ENCODE measurements at places on chromosomes 5 and 9.
A peak's percentile ranks its signal among the peaks of the same experiment; 100 is the strongest.

DNA sequence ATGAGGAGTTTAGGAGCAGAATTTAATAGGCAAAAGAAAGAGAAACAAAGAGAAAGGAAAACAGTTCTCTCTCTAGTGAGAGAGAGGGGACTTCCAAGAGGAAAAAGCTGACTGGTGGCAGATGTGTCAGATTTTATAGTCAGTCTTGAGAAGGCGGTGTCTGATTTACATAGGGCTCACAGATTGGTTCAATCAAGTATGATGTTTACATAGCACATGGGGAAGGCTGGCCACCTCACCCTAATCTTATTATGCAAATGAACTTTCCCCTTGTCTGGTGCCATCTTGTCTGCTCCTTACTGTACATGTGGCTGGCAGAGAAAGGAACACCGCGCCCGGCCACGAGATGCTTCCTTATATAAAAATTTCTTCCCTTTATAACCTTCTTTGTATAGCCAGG, 24.7 kb downstream of the UNC13B start:
- DNase-seq: peak; percentile 55

DNA sequence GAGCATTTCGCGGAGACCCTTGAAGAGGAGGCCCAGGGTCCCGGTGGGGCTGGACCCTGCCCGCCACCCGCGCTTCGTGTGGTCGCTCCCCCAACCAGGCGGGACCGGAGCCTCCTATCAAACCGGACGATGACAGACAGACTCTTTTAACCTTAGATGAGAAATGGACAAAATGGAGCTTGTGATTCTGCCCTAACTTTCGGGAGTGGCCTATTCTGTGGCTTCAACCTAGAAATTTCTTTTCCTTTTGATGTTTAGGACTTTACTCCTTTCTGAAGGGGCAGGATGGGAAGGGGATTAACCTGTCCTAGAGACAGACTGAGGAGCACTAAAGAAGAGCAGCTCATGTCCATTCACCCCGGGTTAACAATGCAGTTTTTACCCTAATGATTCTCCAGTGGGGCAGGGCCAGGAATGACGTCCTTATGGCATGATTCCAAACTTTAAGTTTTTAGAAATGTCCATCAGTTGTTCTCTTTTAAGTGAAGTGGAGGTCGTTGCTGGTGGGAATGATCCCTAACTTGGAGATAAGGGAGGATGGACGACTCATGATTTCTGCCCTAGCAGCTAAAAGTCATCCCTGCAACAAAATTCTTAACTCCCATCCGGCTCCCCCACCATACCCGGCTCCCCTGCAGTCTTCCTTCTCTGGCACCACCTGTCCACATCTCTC, 1.0 kb downstream of the NIPSNAP3A start:
- DNase-seq: peak; percentile 55

DNA sequence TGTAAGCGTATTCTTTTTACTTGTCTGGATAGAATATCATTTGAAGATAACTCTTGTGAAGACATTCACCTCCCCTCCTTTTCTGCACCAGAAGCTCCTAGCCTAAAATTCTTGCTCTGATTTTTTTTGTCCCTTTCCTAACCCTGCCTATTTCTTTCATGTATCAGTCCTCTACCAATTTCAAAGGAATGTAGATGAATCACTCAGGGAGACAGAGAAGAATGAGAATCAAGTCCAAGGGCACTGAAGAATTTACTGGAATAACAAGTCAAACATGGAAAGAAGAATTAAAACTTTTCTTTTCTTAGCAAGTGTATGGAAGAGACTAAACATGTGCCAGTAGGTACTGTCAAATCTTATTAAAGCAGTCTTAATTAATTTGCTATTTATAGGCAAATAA, 618.7 kb downstream of the DNAH5 start:
- DNase-seq: peak; percentile 3

- no peak for DNase-seq
Measured at GRCh38 chr5:96822686-96823459, 15.1 kb upstream of the ERAP1 start.

DNA sequence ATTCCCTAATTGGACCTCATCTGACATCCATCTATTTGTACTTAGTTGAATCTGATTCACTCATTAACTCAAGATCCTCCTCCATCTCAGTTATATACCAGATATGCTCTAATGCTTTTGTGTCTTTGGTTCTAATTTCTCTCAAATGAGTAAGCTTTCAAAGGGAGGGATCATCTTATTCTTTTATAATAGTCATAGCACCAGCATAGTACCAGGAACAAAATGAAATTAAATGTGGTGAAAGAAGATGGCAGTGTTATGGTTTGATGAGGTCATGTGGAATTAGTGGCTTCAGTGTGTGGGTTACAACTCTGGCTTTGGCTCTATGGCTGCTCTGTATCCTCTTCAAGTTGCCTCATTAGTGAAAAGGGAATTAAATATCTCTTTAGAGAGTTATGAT, 32.5 kb upstream of the ZNF366 start:
- no peak for DNase-seq

- no peak for DNase-seq
Measured at GRCh38 chr5:116395631-116396203, 178.9 kb downstream of the SEMA6A start.

- DNase-seq: no peak
Measured at GRCh38 chr5:3612591-3613042, 17.0 kb downstream of the IRX1 start.

DNA sequence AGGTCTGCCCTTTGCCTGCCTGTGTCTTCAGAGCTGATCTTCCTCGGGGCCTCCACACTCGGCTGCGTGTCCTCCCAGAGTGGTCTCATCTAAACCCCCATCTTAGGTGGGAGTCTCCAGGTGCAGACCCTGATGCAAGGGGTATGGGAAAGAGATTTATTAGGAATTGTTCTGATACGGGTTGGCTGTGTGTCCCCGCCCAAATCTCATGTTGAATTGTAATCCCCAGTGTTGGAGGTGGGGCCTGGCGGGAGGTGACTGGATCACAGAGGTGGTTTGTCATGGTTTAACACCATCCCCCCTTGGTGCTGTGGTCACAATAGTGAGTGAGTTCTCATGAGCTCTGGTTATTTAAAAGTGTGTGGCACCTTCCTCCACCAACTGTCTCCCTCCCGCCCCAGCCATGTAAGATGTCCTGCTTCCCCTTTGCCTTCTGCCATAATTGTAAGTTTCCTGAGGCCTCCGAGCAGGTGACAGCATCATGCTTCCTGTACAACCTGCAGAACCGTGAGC, 208.4 kb downstream of the AOPEP start:
- DNase-seq: no peak

DNA sequence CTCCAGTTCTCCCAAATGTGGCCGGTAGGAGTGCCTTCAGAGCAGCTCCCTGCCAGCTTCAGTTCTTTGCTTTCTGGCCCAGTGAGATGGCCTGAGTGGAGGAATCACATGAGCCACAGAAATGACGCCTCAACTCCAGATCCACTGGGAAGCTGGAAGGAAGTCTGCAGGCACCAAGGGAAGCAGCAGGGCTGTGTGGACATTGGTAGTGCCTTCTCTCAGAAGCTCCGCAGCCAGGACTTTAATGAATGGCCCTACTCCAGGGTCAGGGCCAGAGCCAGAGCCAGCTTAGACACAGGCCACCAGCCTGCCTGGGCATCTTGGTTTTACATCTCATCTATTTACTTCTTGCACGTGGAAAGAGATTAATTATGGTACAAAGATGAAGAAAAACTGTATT, 12.0 kb upstream of the PSMB7 start:
- DNase-seq: no peak

- DNase-seq: no peak
Measured at GRCh38 chr5:165260426-165260825, 1755.0 kb downstream of the MAT2B start.

- DNase-seq: no peak
Measured at GRCh38 chr9:108973895-108974294, 39.4 kb downstream of the CTNNAL1 start.

GRCh38 chr5:138936225-138936967, 61.3 kb upstream of the LRRTM2 start:
- DNase-seq: no peak

- no peak for DNase-seq
Measured at GRCh38 chr9:33782395-33783152, 12.8 kb upstream of the PRSS3 start.

DNA sequence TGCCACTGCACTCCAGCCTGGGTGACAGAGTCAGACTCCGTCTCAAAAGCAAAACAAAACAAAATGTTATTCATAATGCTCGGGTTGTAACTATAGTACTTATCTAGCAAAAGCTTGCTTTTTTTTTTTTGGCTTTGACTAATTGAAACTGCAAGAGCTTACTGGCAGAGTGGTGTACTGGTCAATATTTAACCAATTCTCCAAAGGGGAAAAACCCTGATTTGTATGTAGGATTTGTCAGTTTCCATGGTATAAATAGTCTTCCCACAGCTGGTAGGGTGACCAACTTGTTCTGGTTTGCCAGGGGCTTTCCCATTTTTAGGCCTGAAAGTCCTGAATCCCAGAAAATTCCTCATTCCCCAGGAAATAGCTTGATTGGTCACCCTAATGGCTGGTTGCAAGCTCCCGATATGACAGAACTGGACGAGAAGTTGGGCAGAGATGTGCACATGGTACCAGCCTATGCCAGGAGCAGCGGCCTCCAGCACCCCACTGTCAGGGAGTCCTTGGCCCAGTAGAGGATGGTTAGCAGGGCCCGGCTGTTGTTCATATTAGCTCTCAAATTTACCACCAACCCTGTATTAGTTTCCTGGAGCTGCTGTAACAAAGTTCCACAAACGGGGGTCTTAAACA, 58.0 kb downstream of the FXN start:
- no peak for DNase-seq

- DNase-seq: no peak
Measured at GRCh38 chr9:17280350-17281012, 145.6 kb downstream of the CNTLN start.

DNA sequence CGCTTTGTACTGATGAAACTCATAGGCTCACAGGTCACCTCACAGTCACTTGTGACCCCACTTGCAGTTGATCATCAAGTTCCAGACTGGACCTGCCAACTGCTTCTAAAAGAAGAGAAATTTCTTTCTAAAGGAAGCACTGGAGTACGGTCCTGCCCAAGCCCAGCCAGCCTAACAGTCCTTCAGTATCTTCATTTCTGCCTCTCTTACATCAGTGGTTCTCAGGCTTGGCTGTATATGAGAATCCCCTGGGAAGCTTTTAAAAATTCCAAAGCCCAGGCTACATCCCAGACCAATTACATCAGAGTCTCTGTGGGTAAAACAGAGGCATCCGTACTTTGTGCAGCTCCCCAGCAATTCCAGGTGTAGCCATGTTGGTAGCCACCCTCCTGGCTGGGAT, 282.1 kb downstream of the NFIB start:
- no peak for DNase-seq

GRCh38 chr5:68540798-68541590, 325.4 kb downstream of the PIK3R1 start:
- no peak for DNase-seq

- DNase-seq: no peak
Measured at GRCh38 chr9:77848404-77848803, 183.2 kb downstream of the GNAQ start.

GRCh38 chr5:157523976-157524375, 51.6 kb downstream of the ADAM19 start:
- DNase-seq: no peak

DNA sequence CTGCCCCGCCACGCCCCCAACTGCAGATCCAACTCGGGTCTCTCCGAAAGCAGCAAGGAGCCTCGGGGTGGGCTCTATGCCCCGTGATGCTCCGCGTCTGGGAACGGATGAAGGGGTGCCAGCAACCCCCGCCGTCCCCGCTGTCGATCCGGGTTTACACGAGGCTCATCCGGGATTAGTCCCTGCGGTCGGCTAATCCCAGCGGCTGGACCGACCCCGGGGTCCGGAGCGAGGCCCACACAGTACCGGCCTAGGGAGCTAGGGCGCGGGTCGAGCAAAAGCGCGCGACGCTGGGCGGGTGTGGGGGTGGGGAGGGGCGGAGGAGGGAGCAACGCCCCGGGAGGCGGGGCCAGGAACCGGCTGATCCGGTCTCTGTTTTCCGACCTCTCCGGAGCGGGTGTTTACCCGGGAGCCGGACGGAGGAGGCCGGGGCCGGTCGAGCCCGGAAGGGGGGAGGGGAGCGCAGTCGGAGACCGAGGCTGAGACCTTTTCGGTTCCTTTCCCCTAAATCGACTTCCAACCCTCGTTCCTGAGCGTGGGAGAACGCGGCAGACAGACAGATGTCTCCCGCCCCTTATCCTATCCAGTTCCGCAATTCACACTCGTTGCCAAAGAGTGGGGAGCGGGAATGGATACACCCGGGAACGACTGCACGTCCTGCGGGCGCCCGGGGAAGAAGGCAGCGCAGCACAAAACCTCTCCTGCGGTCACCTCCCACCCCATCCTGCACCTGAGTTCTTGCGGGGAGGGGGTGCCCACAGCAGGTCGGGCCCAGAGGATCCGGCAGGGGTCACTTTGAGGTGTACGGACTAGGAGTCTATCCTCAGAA, 28.6 kb downstream of the PCDH1 start:
- DNase-seq: peak; percentile 81

DNA sequence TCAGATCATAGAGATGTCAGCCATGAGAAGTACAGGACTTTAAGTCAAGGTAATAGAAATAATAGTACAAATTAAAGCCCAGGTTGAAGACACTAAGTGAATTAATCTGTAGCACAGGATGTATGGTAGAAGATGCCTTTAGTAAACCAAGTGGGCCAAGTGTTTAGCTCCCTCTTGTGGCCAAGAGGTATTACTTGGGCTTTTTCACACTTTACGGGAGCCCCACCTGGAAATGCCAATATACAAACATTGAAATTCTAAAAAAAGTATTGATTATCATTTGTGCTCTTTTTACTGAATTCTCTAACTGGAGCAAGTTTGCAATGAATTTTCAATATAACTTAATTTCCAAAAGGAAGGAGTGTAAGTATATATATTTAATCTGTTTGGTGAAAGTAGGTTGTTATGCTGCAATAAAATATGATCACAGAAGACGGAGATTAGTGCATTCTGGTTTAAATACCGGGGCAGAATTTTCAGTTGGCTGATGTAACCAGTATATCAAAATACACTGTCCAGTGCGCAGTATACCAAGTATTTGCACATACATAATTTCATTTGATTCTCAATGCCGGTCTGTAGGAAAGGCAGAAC, 84.7 kb downstream of the PARP8 start:
- DNase-seq: peak; percentile 79

- DNase-seq: no peak
Measured at GRCh38 chr5:105882956-105883481, 1787.7 kb downstream of the EFNA5 start.

GRCh38 chr9:19409401-19410194, 789 bp downstream of the ACER2 start:
- peak; percentile 28 for DNase-seq

DNA sequence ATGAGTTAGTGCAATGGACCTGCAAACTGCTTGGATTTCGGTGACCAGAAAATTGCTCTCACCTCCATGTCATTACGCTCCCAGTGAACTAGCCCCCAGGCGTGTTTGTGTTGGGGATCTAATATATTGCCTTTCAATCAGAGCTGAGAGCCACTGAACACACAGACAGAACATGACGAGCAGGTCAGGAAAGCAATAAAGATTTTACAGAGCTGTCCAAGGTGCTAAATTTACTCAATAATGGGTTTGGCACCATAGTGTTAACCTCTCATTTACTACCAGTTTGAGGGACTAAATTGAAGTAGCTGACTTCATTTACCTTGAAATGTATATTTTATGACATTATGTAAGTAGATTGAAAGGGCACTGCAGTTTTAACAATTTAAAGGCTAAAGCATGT, 383.0 kb downstream of the EBF1 start:
- DNase-seq: peak; percentile 34

All from RKO (cell line).